Cardiac septum (tissue), 1 donor: ENCODE measurements at places on chromosomes 7 and 10.
A peak's percentile ranks its signal among the peaks of the same experiment; 100 is the strongest.

DNA sequence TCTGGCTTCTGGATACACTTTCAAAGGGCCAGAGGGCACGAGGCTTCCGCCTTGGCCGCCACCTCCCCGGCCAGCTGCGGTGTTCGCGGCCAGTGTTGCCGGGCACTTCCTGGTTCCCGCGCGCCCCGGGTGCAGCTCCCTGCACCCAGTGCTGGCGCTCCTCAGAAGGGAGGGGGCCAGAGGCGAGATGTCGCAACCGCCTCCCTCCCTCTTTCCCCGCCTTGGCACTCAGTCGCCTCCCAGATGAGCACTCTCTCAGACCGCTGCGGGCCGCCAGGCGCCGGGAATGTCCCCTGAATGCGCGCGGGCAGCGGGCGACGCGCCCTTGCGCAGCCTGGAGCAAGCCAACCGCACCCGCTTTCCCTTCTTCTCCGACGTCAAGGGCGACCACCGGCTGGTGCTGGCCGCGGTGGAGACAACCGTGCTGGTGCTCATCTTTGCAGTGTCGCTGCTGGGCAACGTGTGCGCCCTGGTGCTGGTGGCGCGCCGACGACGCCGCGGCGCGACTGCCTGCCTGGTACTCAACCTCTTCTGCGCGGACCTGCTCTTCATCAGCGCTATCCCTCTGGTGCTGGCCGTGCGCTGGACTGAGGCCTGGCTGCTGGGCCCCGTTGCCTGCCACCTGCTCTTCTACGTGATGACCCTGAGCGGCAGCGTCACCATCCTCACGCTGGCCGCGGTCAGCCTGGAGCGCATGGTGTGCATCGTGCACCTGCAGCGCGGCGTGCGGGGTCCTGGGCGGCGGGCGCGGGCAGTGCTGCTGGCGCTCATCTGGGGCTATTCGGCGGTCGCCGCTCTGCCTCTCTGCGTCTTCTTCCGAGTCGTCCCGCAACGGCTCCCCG, at the start of gene FFAR4:
FFAR4 (plus strand) TSS at position 231 of the 842 bp plus-strand sequence; CDS start at position 287, 56 bp downstream.
- no peak for DNase-seq

GRCh38 chr7:31695859-31696614, 9.0 kb downstream of the PPP1R17 start:
- DNase-seq = no peak

- peak; percentile 66 for DNase-seq
Observed at GRCh38 chr10:78337646-78338391, 304.2 kb downstream of the RPS24 start.

- DNase-seq = no peak
Observed at GRCh38 chr10:77251297-77252013, 386.2 kb downstream of the KCNMA1 start.

DNA sequence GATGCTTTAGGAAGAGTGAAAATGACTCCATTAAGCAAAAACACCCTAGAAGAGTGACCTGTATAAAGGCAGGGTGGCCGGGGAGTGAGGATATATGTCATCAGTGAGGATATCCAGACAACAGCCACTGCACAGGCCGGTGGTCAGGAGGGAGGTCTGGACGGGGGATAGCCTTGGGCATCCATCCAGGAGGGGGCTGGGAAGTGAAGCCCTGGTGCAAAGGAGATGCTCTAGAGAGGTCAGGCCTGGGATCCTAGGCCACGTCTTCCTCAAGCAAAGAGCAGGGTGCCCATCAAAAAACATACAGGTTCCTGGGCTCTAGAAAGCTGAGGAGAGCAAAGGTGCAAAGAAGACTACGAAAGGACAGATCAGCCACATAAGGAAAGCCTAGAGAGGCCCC, 25.6 kb downstream of the FAM171A1 start:
- DNase-seq = no peak

DNA sequence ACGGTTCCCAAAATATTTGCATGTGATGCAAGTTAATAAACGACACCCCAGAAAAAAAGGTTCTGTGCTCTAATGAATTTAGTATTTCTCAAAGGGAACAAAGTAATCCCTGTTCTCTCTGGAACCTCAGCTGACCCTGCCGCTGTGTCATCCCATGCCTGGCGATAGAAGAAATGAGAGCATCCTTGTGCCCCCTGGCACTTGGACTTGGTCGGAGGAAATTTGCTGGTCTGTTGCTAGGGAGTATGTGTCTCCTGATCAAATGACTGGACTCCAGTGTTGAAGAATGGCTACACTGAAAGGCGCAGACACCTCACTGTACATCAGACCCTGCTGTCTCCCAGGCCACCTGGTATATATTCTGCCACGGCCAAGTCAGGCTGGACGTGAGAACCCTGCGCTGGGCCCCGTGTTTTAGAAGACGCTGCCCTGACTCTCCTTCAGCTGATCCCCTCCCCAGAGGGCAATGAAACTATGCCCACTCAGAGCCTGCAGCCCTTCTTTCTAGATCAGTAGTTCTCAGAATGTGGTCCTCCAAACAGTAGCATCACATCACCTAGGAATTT, 67.2 kb downstream of the THNSL1 start:
- no peak for DNase-seq

DNA sequence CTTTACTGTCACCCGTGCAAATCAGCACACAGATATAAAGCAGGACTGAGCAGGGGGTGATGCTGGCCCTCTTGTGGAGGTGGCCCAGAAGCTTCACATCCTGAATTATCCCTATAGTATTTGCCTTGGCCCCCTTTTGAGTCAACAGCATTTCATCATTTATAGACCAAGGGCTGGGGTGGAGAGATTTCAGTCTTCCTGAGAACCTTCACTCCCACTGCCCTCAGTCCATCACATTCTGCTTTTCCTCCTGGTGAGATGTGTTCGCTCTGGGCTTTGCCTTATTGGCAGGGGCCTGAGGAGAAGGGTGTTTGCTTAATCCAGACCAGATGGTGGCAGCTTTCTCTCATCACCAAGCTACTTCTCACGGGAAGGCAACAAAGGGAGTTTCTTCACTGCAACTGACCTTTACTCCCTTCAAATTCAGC, 47.7 kb downstream of the NOC3L start:
- DNase-seq = no peak
